ENCODE measurements at places on chromosomes 16 and 17. TPM values are rescaled to one million over a fixed set of nuclear protein-coding genes. Genes with fewer than 3 reads are reported as not detected.

The AIPL1 gene
- not detected for polyA plus RNA-seq

The IRX5 gene
- polyA plus RNA-seq: 19.6 TPM

The COG7 gene
- 21.2 TPM for polyA plus RNA-seq

The SLC13A5 gene
- 2.1 TPM for polyA plus RNA-seq

The E2F4 gene
- polyA plus RNA-seq: 49.1 TPM

The KRTAP4-1 gene
- not detected for polyA plus RNA-seq

The ATP2C2 gene
- polyA plus RNA-seq: 2.2 TPM

The CHP2 gene
- polyA plus RNA-seq: 0.11 TPM

The KRT16 gene
- polyA plus RNA-seq: 413 TPM

The TMC6 gene
- 24.3 TPM for polyA plus RNA-seq

The BCAR1 gene
- 20.2 TPM for polyA plus RNA-seq

The PRSS8 gene
- 201 TPM for polyA plus RNA-seq

The CHTF8 gene
- polyA plus RNA-seq: 43.5 TPM

The ZNF423 gene
- 0.67 TPM for polyA plus RNA-seq

The SNAI3 gene
- 0.28 TPM for polyA plus RNA-seq

The HIGD1B gene
- 3.5 TPM for polyA plus RNA-seq

The SP2 gene
- polyA plus RNA-seq: 10.7 TPM

The SLC52A1 gene
- polyA plus RNA-seq: 3.1 TPM

The VASN gene
- 25.5 TPM for polyA plus RNA-seq

The TNFRSF13B gene
- 0.29 TPM for polyA plus RNA-seq

The MT1X gene
- polyA plus RNA-seq: 1,462 TPM

The KRT39 gene
- not detected for polyA plus RNA-seq

The NGFR gene
- polyA plus RNA-seq: 5.6 TPM

The TP53TG3B gene
- 0.16 TPM for polyA plus RNA-seq

The CMTM2 gene
- not detected for polyA plus RNA-seq

The TAC4 gene
- not detected for polyA plus RNA-seq

The PDILT gene
- 0.10 TPM for polyA plus RNA-seq

The SLC5A11 gene
- 0.01 TPM for polyA plus RNA-seq

The OGFOD1 gene
- 9.9 TPM for polyA plus RNA-seq

The NPIPA3 gene
- polyA plus RNA-seq: 1.0 TPM

The SPEM3 gene
- polyA plus RNA-seq: not detected

The ZNF469 gene
- polyA plus RNA-seq: 0.04 TPM

The KRTAP1-5 gene
- not detected for polyA plus RNA-seq

The SP6 gene
- 3.8 TPM for polyA plus RNA-seq
